ENCODE measurements at places on chromosomes 11 and 22. TPM values are rescaled to one million over a fixed set of nuclear protein-coding genes. Genes with fewer than 3 reads are reported as not detected.

ANO3 gene
- total RNA-seq, result 0.56 TPM

GPHA2 gene
- total RNA-seq, result not detected

PTGDR2 gene
- total RNA-seq, result 6.8 TPM

DMC1 gene
- 1.9 TPM for total RNA-seq

KDM4D gene
- total RNA-seq, result 2.1 TPM

CHRM1 gene
- not detected for total RNA-seq

All from epithelial cell of alveolus of lung (primary cell).